ENCODE measurements at places on chromosomes 4 and X.

- no peak for DNase-seq
Observed at GRCh38 chrX:54043541-54044125, 640 bp downstream of the PHF8 start.

- DNase-seq: no peak
Observed at GRCh38 chrX:75963774-75964173, 178.7 kb upstream of the MAGEE2 start.

DNA sequence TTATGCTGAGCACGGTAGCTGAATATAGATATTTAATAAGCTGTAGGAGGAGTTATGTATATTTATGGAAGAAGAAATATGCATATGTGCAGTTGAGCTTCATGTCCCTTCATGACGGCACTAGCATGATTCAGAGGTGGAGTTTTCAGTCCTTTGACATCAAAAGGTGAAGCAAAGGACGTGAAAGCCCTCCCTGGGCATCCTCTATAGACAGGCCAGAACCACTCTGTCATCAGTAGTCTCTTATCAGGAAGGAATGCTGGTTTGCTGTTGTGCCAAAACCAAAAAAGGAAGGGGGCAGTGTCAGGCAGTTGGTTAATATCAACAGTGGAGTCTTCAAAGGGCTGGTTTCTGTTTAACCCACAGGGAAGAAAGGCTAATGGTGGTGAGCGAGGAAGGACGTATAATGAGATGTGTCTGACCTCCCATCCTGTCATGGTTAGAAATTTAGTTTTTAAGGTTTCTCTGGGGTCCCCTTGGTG, 23.5 kb upstream of the IL2 start:
- DNase-seq: peak; percentile 20

DNA sequence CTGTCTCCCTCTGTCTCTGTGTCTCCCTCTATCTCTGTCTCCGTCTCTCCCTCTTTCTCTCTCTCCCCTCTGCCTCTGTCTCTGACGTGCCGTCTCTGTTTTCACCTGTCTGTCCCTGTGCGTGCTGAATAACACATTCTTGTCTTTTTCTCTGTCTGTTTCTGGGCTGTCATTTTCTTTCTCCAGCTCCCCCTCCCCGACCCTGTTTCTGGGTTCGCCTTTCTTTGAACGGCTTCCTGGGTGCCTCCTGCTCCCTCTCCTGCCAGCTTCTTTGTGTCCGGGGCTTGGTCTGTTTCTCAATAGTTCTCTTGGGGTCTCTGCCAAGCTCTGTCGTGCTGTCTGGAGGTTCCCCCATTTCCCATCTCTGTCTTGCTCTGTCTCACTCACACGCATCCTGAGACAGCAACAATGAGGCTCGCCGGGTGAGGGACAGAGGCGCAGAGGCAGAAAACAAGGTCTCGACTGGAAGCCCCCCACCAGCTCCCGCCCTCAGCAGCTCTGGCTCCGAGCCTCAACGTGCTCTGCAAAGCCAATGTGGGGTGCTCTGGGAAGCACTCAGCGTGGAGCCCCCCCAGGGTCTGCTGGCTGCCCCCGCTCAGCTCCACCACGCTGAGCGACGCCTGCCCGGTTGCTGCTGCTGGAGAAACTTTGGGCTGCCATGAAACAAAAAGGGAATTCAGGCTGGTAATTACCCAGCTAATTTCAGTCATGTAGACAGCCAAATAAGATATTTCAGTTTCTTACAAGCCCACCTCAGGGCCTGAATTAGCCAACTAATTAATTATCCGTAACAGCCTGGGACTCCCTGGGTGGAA, 3.4 kb downstream of the CPLX1 start:
- DNase-seq: no peak

GRCh38 chr4:149112109-149112508, 669.9 kb upstream of the NR3C2 start:
- no peak for DNase-seq

- no peak for DNase-seq
Observed at GRCh38 chrX:154126101-154126500, 17.9 kb upstream of the OPN1LW start.

- peak; percentile 83 for DNase-seq
Observed at GRCh38 chr4:174120446-174121295, 162.8 kb downstream of the FBXO8 start.

DNA sequence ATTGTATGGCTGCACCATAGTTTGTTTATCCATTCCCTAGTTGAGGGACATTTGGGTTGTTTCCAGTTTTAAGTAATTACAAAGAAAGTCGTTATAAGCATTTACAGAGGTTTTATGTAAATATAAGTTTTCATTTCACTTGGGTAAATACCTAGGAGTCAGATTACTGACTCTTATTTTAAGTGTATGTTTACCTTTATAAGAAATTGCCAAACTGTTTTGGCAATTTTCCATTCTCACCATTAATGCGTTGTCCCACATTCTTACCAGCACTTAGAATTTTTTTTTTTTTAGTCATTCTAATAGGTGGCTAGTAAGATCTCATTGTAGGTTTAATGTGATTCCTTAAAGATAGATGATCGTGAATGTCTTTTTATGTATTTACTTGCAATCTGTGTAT, 121.5 kb upstream of the NR3C2 start:
- no peak for DNase-seq

DNA sequence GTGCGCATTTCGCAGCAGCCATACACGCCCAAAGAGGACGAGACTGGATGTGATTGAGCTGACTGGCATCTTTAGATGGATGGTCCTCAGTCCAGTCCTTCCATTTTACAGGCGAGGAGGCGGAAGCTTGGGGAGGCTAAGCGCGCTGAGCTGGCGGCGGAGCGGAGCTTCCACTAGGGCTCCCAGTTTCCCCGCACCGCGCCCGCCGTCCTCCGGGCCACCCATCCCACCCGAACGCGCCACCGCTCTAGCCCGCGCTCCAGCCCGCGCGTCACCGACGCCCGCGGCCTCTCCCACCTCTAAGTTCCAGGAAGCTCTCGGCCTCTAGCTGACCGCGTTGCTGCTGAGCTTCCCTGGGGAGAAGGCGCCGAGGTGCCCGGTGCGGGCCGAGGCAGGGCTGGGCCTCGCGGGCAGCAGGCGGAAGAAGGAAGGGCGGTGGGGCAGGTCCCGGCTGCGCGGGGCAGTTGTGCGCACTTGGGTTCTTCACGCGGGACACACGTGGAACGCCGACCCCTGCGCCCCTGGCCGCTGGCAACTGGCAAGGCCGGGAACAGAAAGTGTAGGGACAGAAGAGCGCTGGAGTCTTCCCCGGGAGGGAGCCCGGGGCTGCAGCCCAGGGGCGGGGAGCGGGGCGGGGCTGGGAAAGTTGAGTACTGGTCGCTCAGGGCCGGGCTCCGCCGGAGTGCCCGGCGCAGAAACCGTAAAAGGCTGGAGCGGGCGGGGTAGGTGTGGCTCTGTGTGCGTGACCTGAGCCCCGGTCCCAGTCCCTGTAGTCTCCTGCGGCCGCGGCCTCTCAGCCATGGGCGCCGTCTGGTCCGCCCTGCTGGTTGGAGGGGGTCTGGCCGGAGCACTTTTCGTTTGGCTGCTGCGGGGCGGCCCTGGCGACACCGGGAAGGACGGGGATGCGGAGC, at the start of gene STBD1:
TSS of gene STBD1 (plus strand) at position 763 of the 911 bp plus-strand sequence. CDS start at position 800, 37 bp downstream.
- DNase-seq: peak; percentile 64

- DNase-seq: no peak
Observed at GRCh38 chrX:155213731-155214130, 2.5 kb upstream of the VBP1 start.

DNA sequence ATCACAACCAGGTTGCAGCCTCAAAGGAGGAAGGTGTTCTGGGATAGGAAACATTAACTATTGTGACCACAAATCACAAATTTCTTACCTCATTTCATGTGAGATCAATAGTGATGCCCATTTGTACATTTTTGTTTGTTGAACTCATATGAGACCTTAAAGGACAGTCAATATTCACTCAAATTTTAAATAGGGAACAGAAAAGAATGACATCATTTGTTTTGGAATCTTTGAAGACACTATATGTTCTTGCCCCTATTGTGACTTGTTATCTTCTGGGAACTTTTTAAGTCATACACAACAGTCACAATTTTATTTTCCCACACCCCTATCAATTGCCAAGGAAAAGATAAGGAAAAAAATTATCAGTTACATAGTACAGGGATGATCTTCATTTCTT, 346.5 kb downstream of the ARAP2 start:
- DNase-seq: no peak

DNA sequence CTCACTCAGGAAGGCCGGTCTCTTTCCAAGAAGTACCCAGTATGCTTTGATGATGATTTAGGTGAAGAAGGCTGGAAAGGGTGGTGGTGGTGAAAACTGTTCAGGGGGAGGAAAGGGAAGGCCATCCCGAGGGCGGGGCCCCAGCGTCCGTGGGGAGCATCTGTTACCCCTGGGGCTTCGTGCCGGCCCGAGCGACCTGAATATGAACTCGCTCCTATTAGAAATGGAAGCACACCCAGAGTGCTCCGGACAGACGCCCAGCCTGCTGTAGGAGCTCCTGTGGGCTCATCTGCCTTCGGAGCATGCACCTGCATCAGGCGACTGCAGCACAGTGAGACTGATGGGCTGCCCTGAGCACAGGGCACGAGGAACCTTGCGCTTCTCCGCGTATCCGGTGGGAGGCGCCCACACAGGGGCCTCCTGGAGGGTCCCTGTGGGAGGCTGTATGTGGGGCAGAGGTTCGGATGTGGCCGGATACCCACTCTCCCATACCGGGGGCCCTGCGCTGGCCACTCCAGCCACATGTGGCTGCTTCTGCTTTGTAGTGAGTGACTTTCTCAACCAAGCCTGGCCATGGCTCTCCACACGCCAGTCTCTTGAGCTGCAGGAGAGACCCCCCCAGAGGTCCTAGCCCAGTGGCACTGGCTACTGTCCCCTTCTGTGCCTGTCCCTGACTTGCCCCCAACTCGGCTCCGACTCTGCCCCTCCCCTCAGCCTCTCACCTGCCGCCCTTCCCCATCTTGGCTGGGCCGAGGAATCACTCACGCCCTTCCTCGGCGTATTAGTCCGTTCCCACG, 36.7 kb downstream of the FGFRL1 start:
- DNase-seq: no peak

DNA sequence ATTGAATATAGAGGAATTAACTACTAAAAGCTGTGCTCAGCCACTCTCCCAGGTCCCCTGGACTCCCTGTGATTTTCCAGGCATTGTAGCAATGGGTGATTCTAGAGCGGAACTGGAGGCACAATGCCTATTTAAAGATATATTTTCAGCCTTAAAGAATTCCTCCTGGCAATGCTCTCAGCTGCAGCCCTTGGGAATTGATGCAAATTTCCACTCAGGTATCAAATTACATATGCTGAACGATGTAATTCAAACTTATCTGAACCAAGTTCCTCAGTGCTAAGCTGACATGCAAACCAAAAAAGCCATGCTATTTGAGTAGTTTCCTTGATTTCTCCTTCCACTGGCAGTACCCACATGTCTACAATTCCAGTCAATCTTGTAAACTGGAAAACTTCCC, 86.3 kb upstream of the GABRA3 start:
- no peak for DNase-seq

GRCh38 chrX:132294776-132295495, 75.7 kb upstream of the RAP2C start:
- no peak for DNase-seq

GRCh38 chr4:186657764-186658163, 65.9 kb downstream of the FAT1 start:
- peak; percentile 20 for DNase-seq

- DNase-seq: no peak
Observed at GRCh38 chr4:76511947-76512346, 76.9 kb downstream of the SHROOM3 start.

- DNase-seq: no peak
Observed at GRCh38 chr4:152206646-152207377, 329.1 kb downstream of the FBXW7 start.

DNA sequence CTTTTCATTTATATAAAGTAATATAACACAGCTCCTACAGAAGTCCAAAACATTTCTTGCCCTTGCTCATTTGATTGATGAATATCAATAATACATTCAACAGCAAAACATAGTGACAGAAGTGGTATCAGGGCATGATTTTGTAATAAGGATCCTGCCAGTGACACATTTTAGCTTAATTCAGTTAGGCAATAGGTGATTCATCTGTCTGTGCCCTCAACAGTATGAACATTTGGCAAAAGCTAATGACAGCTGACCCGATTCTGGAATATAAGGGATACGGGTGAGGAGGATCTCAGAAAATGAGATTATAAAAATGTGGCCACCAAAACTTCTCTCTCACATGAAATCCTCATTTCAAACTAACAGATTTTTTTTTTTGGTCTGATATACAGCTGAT, 294.0 kb downstream of the CAMK2D start:
- peak; percentile 53 for DNase-seq

Data from fibroblast of skin of right quadriceps (primary cell).